Memory B cell (primary cell): ENCODE measurements at places on chromosomes 4 and X.

GRCh38 chr4:82799006-82799881 lies 648 bp upstream of the SCD5 start:
- DNase-seq = no peak

GRCh38 chr4:98522062-98522461 lies 136.3 kb downstream of the TSPAN5 start:
- DNase-seq = no peak

DNA sequence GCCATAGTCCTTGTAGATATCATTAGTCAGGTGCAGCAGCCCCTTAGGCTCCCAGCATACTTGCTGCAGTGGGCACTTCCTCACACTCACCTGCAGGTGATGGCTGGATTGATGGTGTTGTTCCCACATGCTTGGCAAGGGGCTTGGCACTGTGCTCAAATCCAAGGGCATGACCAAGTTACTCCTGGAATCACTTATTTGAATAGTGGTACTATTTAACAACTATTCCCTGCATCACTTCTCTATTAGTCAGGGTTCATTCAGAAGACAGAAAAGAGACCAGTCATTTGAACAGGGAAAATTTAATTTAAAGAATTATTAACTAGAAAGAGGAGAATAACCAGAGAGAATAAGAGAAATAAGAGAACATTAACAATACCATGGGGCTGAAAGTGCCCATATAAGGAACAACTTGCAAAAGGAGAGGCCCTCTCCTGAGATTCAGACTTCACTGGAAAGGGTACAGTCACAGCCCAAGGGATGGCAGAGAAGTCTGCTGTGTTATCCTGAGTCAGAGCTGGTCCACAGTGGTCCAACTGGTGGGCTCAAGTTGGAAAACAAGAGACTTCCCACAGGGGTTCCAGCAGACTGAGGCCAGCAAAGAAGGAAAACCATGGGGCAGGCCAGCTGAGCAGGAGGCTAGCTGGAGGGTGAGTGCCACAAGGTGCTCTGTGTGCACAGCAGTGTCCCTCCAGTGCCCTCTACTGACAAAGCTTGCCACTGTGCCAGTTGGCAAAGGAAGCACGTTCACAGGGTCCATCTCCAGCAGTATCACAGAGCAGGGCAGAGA lies 9.8 kb downstream of the SPP1 start:
- DNase-seq = no peak

DNA sequence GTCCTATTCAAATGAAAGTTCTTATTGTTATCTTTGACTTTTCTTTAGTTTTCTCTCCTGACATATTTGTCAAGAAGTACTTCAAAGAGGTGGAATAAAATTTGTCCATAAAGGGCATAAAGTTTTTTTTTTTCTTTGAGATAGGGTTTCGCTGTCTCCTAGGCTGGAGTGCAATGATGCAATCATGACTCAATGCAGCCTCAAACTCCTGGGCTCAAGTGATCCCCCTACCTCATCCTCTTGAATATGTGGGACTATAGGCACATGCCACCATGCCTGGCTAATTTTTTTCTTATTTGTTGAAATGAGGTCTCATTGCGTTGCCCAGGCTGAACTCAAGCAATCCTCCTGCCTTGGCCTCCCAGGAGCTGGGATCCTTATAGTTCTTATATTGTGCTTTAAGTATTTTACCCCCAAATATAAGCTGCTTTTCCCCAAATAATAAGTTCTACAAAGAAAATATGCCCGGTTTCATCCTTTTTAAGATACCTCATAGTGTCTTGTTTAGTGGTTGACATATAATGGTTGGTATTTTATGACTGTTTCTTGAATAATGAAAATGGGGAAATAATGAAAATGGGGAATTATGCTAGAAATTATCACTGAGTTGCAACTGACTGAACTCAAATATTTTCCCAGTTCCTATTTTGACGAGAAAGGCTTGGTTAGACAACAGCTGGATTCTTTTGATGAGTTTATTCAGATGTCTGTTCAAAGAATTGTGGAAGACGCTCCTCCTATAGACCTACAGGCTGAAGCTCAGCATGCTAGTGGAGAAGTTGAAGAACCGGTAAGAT lies 11.6 kb downstream of the POLR2B start:
- no peak for DNase-seq

DNA sequence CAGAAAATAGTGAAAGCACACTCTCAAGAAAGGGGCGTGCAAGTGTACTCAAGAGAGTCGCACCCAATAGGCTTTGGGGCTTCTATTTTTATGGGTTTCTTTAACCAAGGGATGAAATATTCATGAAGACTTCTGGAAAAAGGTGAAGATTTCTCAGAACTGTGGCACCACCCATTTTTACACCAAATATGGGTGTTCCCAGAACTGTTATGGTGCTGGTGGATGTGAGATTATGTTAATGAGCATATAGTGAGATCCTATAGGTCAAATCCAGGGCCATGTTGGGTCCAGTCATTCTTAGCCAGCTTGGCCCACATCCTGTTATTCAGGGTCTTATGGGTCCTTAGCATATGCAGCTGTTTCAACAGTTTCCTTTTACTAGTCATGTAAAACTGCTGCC lies 61.0 kb upstream of the SMIM10 start:
- no peak for DNase-seq

DNA sequence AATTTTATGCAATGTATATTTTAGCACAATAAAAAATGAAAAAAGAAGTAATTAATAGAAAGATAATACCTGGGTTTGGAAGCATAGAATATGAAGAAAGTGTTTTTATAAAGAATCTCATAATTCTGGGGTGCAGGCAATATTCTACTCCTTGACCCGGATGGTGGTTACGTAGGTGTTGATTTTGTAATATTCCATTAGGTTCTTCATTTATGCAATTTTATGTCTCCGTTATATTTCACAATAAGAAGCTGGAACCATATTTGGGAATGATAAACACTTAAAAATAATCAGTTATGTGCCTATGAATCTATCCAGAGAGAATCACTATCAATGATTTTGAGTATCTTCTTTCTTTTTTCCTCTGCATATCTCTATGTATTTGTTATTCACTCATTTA lies 38.5 kb downstream of the CHRNA9 start:
- DNase-seq = no peak

DNA sequence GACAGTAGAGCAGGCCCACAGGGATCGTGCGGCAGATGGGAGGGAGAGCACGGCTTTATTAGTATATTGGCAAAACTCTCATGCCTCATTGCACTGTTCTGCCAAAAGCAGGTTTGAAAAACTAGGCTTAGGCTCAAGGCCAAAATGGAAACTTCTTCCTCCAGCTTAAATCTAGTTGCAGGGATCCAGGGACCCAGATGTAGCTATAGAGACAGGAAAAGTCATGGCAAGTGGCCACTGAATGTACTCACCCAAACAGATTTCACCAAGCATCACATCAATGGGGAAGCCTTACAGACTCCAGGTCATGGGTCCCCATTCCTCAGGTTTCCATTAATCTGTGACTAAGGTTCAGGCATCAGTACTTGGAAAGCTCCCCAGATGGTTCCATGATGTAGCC lies 149.2 kb downstream of the STK32B start:
- DNase-seq = no peak

- no peak for DNase-seq
Observed at GRCh38 chr4:163846008-163846407, 351.5 kb downstream of the TMA16 start.

DNA sequence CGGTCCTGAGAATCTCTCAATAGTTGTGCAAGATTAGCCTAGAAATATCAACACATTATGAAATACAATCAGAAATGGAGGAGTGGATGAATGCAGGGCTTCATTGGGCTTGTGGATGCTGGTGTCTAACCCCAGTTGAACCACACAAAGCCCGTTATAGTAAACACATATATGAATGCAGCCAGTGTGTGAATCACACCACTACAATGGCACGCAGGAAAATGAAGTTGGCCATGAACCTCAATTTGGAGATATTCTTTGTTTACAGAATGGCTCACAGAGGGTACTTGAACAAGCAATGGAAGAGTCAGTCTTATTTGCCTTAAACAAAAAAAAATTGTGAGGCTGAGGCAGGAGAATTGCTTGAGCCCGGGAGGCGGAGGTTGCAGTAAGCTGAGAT lies 57.8 kb downstream of the SOD3 start:
- no peak for DNase-seq

DNA sequence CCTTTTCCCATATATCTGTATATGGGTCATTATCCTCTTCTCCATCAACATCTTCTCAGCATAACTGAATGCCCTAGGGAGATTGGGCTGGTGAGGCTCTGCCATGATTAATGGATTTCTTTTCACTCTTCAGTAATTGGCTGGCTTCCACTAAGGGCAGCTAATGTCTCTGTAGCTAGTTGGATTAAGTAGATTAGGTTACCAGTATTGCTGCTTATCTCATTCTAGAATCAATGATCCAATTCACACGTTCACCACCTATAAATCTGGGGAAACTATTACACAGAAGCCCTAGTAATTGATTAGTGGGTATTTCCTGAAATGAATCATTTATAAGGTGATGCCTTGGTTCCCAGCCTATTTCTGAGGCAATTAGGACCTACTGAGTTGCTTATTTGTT lies 94.8 kb downstream of the KDR start:
- DNase-seq = no peak

- no peak for DNase-seq
Observed at GRCh38 chrX:148517176-148517575, 16.8 kb downstream of the AFF2 start.

- DNase-seq = peak; percentile 12
Observed at GRCh38 chrX:54042609-54043021, 1.7 kb downstream of the PHF8 start.

DNA sequence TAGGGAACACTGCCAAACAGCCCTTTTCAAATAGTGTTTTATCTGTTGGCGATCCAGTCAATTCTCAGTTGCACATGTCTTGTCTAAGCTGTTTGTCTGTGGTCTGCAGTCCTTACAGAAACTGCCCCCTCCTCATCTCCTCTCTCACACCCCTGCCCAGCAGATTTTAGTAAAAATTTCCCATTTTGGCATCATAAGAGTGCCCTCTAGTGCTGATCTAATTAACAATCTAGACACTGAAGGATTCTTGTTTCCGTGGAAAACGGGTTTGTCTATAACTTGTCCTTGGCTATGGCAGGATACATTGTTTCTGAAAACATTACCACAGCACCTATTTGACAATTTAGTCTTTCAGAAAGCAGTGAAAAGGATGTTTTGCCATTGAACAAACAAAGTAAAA lies 227.2 kb upstream of the MBNL3 start:
- DNase-seq = no peak

- no peak for DNase-seq
Observed at GRCh38 chrX:24789047-24789446, 95.3 kb downstream of the POLA1 start.

GRCh38 chrX:103256651-103257050 lies 1.7 kb upstream of the TCEAL8 start:
- DNase-seq = no peak

GRCh38 chr4:186651624-186652023 lies 72.0 kb downstream of the FAT1 start:
- no peak for DNase-seq

GRCh38 chr4:153522802-153523094 lies 56.6 kb downstream of the TMEM131L start:
- DNase-seq = no peak

DNA sequence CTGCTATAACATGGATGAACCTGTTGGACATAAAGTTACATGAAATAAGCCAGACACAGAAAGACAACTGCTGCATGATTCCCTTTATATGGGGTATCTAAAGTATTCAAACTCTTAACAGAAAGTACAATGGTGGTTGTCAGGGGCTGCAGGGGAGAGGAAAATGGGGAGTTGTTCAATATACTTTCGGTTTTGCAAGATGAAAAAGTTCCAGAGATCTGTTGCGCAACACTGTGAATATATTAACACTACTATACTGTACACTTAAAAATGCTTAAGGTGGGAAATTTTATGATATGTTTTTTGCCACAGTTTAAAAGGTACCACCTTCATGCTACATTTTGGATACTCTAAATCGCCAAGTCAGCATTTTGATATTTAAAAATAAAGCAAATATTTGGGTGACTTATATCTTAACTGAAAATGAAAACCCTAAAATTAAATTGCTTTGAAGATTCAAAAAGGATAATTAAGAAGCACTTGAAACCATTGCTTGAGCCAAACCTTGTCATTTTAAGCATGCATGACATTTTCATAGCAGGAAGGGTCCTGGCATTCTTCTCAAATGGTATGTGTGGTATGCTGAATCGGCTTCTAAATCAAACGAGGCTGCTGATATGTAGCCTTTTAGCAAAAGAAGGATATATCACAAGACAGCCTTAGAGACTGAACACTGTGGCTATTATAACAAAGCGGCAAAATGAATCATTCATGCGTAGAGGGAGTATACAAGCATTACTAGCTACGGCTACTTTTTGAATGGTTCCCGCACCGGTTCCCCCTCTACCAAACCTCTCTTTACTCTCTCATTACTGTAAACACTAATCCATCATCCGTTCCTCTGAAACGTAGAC lies 607.1 kb upstream of the DIPK2B start:
- DNase-seq = no peak

DNA sequence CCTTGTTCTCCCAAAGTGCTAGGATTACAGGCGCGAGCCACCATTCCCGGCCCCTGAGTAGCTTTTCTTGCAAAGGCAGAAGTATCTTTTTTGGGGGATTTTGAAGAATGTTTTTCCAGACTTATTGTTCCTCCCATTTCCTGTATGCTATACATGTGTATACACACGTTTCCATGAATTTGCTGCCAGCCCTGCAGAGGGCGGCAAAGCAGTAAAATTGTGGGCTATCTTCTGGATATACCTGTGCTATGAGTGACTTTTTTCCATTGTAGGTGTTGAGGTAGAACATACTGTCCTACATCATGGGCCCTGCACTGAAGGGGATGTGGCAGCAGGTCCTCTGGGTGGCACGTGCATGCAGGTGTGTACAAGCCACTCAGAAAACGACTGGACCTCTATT lies 16.9 kb upstream of the MED28 start:
- DNase-seq = no peak

DNA sequence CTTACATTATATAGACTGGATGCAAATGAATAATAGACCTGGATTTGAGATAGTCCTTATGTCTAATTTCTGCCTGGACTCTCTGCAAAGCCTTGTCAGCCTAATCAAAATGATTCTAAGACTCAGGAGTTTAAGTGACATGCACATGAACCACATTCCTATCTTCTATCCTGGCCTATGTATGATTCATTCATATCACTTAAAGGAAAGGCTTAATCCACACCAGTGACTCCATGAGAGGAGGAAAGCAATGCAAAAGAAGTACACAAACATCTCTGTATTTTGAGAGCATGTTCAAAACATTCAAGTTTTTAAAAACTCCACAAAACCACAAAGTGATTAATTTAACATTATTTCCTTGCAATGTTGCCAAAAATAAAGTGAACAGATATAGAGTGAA lies 14.6 kb downstream of the AMOT start:
- no peak for DNase-seq

DNA sequence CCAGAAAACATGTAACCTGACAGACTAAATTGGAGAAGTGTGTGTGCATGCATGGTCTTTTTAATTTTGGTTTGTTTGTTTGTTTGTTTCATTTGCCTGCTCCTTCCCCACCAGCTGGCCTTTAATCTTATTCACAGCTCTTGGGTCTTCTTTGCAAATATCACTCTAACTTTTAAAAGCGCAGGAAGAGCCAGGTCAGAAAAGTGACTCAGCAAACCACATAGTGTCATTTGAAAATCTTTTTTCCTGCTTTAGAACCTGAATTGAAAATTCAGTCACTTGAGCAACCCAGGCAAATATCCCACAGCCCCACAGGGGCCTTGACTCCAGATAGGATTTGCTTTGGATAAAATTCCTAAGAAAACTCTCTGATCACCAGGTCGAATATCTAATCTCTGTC lies 4.6 kb downstream of the TMEM255A start:
- DNase-seq = no peak

- no peak for DNase-seq
Observed at GRCh38 chr4:26163425-26164362, 157.1 kb upstream of the RBPJ start.
